CD4-positive, CD25-positive, alpha-beta regulatory T cell (primary cell): ENCODE measurements at places on chromosomes 13 and 19.

- DNase-seq, result no peak
These were observed 52.9 kb downstream of the KLF2 start for GRCh38 chr19:16377521-16377920.

DNA sequence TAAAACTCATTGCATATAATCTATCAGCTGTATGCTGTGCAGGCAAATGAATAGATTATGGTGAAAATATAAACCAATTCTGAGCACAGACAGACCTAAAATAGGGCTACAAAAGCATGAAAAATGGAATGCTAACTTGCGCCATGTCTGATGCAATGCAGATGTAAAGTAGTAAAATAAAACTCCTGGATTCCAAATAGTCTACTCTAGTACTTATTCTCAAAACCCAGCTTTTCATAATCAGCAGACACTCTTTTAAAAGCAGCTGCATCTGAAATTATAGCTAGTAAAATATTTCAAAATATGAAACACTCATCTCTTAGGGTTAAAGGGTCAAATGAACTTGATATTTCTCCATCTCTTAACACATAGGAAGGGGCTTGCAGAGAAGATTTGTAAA, 4.7 kb upstream of the POMP start:
- no peak for DNase-seq

GRCh38 chr13:36817996-36818803, 822 bp upstream of the RFXAP start:
- no peak for DNase-seq

DNA sequence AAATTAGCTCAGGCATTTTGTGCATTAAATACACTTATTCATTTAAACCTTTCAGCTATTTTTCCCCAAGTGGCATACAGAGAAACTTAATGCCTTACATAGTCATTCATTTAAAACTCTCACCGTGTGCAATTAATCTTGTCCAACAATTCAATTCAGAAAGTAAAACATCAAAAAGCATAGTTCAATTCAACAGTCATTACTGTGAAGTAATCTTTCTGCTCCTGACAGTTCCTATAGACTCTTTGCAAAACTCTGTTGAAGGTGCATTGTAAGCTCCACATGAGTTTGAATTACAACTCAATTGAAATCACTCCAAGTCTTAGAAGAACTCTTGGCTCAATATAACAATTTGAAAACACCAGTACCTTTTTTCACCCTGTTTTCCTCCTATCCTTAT, 228.3 kb downstream of the DACH1 start:
- DNase-seq, result no peak

GRCh38 chr13:42066542-42066941, 18.1 kb downstream of the DGKH start:
- DNase-seq, result no peak
